ENCODE measurements at places on chromosomes 12 and 14.

DNA sequence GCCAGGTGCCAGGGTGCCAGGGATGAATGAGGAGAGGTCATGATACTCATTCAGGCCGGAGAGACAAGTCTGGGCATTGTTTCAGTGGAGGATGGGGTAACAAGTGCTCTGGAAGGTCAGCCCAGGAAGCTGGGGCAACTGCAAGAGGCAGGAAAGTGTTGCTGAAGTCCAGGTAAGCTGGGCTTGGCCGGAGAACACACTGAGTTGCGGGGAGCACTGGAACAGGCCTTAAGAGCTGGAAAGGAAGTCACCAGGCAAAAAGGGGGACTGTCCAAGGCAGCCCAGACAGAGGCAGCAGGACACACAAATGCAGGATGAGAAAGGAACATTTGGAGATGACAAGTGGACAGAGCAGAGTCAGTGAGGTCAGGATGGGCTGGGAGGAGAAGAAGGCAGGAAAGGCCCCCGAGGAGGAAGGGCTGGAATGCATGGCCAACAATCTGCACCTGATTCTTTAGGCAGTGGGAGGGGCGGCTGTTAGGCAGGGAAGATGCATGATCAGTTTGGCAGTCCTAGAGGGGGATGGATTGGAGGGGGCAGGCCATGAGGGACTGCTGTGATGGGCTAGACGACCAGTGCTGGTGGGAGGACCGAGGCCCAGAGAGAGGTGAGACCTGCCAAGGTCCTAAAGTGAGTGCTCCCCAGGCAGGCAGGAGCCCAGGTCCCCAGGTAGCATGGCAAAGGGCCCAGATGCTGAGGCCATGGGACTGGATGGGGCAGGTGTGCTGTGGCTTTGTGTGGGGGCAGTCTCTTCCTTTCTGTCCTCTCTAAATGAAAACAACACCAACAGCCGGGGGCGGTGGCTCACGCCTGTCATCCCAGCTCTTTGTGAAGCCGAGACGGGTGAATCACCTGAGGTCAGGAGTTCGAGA lies 17.2 kb upstream of the HHIPL1 start:
- DNase-seq = no peak

DNA sequence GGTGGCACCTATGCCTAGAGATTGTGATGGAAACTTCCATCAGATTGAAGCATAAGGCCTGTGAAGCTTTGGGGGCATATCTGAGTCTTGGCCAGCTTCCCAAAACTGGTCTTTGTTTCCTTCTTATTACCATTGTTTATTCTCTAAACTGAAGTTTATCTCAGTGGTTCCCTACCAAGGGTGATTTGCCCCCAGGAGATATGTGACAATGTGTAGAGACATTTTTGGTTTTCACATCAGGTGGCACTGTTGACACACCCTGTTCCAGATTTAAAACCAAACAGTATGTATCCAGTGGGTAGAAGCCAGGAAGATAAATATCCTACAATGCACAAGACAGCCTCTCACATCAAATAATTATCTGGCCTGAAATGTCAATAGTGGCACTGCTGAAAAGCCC lies 22.1 kb downstream of the RASSF9 start:
- DNase-seq = no peak

DNA sequence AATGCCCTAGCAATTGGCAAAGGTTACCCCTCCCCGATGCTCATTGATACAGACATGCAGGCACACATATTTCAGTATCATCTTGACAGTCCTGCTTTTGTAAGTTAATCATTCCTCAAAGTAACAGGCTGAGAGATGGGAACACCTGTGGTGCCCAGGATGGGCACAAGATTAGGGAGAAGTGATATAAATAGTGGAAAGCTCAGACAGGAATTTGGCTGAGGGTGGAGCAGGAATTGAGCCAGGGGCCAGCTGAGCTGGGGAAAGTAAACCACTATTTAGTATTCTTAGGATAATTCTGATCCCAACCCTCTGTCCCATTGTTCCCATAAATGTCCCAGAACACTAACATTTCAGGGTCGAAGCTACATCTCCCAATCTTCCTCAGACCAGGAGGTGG lies 38.3 kb downstream of the DAO start:
- DNase-seq = no peak

DNA sequence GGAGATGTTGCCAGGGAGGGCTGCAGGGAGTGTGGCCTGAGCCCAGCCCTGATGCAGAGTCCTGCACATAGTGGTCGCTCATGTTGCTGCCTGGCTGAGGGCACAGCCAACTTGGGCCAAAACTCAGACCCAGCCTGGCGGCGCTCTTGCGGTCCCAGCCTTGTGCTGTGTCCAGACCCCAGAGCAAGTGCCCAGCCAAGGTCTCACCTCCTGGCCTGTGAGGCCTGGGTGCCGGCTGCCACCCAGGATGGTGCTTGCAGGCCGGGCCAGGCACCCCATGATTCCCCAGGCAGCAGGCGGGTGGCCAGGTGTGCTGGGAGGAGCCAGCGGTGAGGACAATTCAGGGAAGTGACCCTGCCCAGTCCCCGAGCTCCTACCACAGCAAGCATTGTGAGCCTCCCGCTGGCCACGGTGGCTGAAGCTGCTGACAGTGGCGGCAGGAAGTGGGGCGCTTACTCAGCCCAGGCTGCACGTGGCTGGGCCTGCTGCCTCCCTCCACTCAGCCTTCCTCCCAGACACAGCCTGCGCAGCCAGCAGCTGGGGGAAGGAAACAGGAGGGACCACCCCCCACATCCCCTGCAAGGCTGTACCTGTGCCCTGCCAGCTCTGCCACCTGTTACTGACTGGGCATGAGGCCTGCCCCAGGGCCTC lies 17.7 kb upstream of the PGF start:
- DNase-seq = no peak

GRCh38 chr12:124841558-124841945 lies 22.1 kb downstream of the SCARB1 start:
- no peak for DNase-seq

GRCh38 chr12:116516657-116517056 lies 42.5 kb upstream of the MAP1LC3B2 start:
- no peak for DNase-seq

DNA sequence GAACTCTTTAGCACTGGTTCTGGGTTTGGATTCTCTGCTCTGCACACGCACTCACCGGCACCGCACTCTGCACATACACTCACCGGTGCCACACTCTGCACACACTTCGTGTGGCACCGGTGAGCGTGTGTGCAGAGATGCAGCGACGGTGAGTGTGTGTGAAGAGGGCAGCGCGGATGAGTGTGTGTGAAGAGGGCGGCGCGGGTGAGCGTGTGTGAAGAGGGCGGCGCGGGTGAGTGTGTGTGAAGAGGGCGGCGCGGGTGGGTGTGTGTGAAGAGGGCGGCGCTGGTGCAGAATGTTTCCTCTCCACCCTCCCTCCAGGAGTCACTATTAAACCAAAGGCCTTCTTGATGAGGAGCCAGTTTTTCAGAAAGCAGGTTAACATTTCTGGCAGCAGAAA lies 49.2 kb upstream of the MMP17 start:
- DNase-seq = no peak

Measured in HT-29 (cell line).